ENCODE measurements at places on chromosomes 5 and 9.

DNA sequence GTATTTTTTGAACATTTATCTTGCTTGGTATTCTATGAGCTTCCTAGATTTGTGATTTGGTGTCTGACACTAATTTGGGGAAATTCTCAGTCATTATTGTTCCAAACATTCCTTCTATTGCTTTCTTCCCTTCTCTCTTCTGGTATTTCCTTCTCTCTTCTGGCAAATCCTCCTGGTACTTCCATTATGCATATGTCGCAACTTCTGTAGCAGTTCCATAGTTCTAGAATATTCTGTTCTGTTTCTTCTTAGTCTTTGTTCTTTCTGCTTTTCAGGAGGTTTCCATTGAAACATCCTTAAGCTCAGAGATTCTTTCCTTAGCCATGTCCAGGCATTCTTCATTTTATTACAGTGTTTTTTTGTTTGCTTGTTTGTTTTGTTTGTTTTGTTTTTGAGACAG, 155.2 kb upstream of the PIK3R1 start:
- DNase-seq = no peak

DNA sequence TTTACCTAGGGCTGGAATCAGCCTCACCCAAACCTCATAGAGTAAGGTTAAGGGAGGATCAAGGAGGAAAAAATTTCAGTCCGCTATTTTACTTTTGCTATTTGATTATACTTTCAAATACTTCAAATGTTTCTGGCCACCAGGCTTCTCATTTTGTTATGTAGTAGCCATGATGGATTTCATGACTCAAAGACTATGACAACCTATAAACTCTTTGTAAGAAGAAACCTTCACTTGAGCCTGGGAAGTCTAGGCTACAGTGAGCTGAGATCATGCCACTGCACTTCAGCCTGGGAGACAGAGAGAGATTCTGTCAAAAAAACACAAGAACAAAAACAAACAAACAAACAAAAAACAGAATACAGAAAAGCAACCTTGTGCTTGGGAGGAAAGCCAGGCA, 293.6 kb upstream of the TNC start:
- no peak for DNase-seq

GRCh38 chr9:19176856-19177255, 49.6 kb upstream of the PLIN2 start:
- no peak for DNase-seq

- DNase-seq = no peak
These were observed 200.3 kb downstream of the SNX18 start for GRCh38 chr5:54717870-54718269.

- peak; percentile 80 for DNase-seq
These were observed 949 bp downstream of the SERINC5 start for GRCh38 chr5:80254767-80255430.

DNA sequence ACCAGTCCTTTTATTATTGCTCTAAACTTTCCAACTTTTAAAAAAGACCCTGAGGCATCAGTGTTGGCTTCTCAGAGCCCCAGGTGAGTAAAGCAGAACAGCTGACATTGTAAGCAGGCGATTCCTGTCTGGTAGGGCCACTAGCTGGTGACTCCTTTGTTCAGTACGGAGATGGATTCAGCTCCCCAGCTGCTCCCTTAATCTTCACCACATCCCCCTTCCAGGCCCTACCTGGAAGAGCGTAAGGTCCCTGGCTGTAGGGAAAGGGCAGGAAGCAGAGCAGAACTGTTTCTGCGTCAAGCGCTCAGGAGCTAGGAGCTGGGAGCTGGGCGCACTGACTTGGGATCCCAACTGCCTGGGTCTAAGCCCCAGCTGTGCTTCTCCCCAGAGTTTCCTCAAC, 203.7 kb upstream of the TAS2R1 start:
- no peak for DNase-seq

GRCh38 chr9:77939149-77939668, 92.4 kb downstream of the GNAQ start:
- DNase-seq = peak; percentile 75

DNA sequence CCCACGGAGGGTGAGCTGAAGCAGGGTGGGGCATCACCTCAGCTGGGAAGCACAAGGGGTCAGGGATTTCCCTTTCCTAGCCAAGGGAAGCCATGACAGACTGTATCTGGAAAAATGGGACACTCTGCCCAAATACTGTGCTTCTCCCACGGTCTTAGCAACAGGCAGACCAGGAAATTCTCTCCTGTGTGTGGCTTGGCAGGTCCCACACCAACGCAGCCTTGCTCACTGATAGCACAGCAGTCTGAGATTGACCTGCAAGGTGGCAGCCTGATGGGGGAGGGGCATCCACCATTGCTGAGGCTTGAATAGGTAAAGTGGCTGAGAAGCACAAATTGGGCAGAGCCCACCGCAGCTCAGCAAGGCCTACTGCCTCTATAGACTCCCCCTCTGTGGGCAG, 23.2 kb downstream of the RAB3C start:
- DNase-seq = no peak

DNA sequence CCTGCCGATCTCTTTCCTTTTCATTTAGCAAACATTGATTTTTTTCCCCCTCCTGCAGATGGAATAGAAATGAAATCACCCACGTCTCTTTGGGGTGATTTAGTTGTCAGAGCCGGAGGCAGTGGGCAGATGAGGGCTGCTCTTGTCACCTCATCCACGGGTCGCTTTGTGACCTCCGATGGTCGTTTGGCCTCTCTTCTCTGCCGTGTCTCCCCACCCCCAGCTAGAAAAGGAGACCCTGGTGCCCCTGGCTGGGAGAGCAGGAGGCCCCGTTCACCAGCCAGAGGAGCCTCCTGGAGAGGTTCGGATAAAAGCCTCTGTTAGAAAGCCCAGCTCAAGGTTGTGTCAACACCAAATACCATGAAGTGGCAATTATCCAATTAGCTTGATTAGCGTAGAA, 21.6 kb upstream of the RXRA start:
- no peak for DNase-seq

DNA sequence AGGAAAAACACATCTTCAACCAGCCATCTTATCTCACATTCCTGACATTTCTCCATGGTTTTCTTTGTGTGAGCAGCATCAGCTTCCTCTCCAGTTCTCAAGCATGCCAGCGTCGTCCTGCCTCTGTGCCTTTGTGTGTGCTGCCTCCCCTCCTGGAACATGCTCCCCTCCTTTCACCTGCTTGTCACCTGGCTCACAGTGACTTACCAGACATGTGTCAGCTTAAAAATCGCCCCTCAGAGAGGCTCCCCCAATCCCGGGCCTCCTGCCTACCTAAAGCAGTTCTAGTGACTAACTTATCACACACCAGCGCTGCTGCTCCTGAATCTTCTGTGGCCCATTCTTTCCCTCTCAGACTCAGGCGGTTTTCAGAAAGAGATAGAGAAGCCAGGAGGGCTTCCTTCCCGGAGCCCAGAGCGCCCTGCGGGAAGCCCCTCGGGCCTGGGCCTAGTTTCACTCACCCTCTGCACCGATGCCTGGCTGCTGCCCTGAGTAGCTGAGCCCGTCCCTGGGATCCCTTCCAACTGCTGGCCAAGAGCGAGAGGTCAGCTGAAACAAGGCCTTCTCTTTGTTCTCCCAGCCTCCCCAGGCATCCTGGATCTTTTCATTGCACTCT, 51.1 kb upstream of the MVB12B start:
- no peak for DNase-seq

Data from hematopoietic multipotent progenitor cell treated with erythropoietin and hydrocortisone succinate and interleukin-3 and kit ligand, for 6 days (in vitro differentiated cells).